ENCODE measurements at places on chromosomes 2 and 18. TPM values are rescaled to one million over a fixed set of nuclear protein-coding genes. Genes with fewer than 3 reads are reported as not detected.

REG1B gene
- not detected for total RNA-seq

BCL11A gene
- total RNA-seq = 0.64 TPM

C2orf66 gene
- 1.2 TPM for total RNA-seq

FAM161A gene
- 3.5 TPM for total RNA-seq

BCL2 gene
- 41.3 TPM for total RNA-seq

LGALSL gene
- 16.7 TPM for total RNA-seq

IL18RAP gene
- total RNA-seq = 2.9 TPM

DNA sequence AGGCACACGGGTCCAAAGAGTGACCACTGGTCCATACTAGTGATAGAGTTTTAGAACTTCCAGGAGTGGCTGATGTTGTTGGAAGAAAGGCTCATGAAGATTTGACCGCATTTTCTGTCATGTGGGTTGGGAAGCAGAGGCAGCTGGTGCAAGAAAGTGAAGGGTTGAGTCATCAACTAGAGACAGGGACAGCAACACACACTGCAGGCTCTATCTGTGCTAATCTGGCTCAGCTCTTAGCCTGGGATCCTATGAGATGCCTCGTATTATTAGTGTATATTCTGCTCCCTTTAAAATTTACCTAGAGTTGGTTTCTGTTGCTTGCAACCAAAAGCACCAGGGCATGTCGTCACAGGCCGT lies 2.5 kb upstream of the SH3RF3 start:
- no peak for DNase-seq

GRCh38 chr18:26298107-26298506 lies 71.9 kb downstream of the TAF4B start:
- no peak for DNase-seq

GRCh38 chr2:29325544-29325943 lies 210.3 kb downstream of the CLIP4 start:
- DNase-seq = no peak

GRCh38 chr18:78241535-78242253 lies 737.9 kb upstream of the SALL3 start:
- no peak for DNase-seq

DNA sequence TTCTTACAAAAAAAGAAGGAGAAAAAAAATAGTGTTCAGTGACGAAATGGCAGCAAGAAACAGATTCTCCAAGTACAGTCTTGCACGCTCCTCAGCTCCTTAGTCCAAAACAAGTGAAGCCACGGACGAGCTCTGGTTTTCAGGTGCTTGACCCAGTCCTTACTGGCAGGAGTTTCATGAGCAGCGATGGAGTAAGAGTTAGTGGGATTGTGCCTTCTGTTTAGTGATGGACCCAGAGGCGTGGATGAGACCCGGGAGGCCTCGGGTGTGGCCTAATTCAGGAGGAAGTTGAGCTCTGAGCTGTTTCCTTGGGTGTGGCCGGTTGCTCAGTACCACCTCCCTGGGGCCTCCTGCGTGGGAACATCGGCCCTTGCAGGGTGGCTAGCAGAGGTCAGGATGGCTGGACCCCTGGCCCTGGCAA lies 52.0 kb downstream of the KIF5C start:
- no peak for DNase-seq

DNA sequence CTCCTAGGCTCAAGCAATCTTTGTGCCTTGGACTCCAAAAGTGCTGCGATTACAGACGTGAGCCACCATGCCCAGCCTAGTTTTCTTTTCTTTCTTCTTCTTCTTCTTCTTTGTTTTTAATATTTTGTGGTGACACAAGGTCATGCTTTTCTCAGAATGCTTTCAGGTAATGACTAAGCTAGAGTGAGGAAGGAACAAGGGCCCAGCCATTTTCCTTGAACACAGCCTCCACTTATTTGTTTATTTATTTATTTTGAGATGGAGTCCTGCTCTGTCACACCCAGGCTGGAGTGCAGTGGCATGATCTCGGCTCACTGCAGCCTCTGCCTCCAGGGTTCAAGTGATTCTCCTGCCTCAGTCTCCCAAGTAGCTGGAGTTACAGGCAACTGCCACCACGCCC lies 74.3 kb upstream of the ST3GAL5 start:
- DNase-seq = no peak

- no peak for DNase-seq
These were observed 1257.4 kb upstream of the ZEB2 start for GRCh38 chr2:145777297-145777696.

GRCh38 chr2:2926009-2926857 lies 451.4 kb downstream of the EIPR1 start:
- no peak for DNase-seq

- no peak for DNase-seq
These were observed 1665.2 kb downstream of the SUCLG1 start for GRCh38 chr2:82793711-82794435.

DNA sequence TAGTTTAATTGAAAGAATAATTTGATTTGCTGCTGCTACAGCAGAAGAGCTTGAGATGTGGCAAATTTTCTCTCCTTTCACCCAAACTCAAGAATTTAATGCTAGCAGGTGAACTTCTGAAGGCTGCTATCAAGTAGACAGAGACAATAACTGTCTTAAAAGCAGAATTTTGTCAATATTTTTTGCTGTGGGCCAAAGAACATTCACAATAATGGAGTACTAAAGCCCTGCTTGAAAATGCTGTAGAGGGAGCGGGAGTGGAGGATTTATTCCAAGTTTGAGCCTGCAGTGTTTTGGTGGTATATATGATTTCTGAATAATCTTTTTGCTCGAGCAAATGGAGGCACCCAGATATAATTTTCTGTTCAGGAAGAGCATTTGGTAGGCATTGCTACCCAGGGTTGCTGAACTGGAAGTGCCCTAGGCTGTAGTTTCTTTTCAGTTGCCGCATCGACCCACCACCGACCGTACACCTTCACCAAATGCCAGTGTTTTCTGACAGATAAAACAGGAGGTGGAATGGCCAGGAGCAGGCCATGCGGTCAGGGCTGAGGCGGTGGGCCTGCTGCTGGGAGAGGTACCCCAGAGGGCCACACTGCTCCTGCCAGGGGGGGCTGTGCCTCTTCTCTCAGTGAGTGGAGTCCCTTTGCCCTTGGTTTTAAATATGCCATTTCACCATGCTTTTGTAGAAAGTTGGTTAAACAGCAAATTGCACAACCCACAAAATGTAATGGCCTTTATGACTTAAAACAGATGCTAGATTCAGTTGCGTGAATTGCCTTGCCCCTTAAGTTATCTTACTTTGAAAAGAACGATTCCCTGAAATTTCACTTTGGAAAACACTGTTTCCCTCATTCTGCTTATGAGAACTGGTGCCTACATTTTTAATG lies 36.4 kb downstream of the TSHZ1 start:
- no peak for DNase-seq

GRCh38 chr2:172089633-172090032 lies 4.3 kb downstream of the DLX1 start:
- DNase-seq = no peak

DNA sequence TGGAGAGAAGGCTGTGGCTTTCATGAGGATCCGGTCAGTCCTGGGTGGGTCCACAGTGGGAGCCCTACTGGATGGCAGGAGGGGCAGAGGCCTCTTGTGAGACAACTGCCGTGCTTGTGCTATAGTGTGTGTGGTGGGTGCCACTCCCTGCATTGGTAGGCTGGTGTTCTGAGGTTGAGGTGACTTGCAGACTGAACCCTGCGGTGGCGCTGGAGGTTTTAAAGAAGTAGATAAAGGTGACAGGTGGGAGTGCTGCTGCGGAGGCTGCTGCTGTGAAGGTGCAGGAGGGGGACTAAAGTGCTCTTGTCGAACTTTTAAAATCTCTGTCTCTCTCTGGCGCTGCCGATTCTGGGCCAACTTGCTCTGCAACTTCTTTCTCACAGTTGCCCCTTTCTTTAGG lies 29.7 kb downstream of the INO80D start:
- DNase-seq = no peak

GRCh38 chr2:238097988-238098871 lies 1.9 kb upstream of the ESPNL start:
- no peak for DNase-seq

DNA sequence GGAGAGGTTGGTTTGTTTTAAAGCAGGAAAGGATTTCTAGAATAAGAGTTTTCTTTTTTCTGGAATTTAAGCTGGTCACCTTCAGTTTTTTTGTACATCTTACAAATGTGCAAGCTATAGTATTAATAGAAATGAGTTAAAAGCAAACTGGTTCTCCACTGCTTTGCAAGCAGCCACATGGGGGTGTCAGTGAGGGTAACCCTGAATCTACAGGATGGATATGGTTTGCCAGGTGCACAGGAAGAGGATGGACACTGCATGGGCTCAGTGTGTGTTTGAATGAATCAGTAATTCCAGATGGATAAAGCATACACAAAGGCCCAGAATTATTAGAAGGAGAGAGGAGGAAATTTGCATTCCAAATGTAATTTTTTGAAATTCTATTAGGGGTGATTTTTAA lies 89.0 kb downstream of the MAPRE2 start:
- DNase-seq = no peak

GRCh38 chr2:120477198-120477597 lies 131.3 kb downstream of the INHBB start:
- DNase-seq = no peak

DNA sequence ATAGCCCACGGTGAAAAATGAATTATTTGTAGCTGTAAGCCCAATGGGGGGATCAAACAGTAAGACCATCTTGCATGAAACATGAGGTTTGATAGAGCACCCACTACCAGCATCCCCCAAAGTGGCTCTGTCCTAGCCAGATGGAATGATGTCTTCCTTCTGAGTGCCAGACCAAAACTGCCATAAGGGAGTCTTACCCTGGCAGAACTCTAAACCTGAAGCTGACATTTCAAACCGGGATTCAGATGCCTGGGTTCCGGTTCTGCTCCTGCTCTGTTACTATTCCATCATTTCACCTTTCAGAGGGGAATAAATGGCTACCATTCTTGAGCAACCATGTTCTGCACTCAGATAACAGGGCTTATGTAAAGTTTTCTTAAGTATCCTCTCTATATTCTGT lies 67.4 kb downstream of the MYO3B start:
- no peak for DNase-seq

- no peak for DNase-seq
These were observed 153.5 kb upstream of the PGAP1 start for GRCh38 chr2:197079832-197080555.

GRCh38 chr18:7307526-7307925 lies 76.6 kb downstream of the LRRC30 start:
- DNase-seq = no peak

DNA sequence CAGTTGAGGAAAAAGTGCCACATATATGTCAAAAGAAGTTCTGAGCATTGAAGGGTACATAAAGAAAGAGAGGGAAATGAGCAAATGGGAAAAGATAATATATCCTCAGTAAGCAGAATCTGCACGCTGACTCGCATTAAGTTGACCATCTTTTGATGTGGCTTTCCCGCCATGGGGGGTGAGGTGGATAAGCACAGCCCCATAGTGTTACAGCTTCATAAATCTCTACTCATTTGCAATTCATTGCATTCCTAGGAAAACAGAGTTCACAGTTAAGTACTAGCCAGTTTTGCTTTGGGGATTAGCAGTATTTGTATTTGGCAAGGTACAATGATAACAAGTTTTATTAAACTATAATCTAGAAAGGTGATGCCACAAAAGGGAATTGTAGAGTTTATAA lies 814.2 kb downstream of the LRP1B start:
- no peak for DNase-seq

DNA sequence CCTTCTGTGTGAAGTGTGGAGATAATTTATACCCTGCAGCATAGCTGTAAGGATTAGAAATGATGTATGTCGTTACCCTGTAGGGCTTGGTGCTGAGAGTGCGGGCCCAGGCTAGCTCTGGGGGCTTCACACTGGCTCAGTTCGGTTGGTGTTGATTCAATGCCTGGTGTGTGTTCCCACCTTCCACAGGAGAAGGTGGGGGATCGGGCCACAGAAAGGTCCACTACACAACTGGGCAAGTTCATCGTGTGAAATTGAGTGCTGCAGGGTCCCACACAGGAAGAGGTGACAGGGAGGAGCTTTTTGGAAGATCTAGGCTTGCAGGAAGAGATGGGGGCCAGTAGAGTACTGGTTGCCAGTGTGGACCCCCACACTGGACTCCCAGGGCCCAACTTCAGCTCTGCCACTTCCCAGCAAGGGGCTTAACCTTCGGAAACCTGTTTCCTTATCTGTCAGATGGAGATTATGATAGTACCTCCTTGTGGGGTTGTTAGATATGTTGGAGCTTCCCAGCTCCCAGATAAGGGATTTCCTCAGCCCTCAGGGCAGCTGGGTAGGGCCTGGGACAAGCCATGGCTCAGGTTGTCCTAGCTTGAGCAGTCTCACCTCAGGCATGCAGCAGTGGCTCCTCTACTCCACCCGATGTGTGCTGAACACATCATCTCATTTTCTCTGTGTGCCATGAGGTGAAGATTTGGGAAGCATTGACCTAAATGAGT lies 71.5 kb downstream of the TMEM247 start:
- DNase-seq = no peak

DNA sequence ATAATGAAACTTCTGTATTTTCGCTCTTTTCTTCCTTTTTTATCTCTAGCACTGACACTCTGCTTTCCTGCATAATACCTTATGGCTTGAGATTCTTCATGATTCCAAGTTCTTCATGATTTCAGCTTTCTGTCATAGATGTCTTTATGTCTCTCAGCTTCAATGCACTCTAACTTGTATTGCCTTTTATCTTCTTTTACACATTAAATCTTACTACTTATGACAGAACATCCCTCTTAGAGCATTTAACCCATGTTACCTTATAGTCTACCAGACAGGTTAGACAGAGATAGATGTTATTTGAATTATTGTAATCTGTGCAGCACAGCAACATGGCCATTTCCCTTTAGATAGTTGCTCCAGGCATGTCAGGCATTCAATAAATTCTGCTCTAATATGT lies 1475.7 kb upstream of the TMEFF2 start:
- no peak for DNase-seq

GRCh38 chr2:203437511-203437910 lies 97.6 kb downstream of the RAPH1 start:
- no peak for DNase-seq

DNA sequence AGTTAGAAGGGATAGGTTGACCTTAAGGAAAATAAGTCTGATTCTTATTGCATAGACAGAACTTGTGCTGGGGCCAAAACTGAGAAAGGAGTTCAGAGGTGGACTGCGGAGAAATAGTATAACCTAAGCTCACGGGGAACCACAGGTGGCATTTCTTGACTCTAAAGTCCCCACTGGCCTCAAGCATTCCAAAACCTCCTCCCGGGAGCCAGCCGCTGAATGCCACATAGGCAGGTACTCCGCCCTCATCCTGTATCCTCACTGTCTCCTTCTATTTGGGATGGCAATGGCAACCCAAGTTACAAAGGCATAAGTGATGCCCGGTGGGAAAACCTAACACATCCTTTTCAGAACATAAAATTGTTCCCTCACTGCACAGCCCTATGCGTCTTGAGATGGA lies 173.0 kb downstream of the SP3 start:
- no peak for DNase-seq

DNA sequence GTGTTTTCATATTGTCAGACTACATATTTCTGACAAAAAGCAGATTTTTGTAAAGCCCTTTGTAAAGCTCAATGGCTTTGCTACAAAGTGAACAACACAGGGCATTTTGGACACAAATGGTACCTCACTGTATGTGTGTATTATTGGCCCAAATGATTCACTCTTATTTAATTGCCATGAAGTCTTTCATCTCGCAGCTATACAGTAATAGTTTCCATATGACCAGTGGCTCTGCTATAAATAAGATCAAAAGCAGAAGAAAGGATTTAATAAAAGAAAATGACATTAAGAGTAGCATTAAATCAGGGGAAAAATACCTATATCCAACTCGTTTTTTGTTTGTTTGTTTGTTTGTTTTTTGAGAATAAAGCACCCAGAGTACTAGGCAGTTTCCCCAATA lies 284.0 kb upstream of the CCDC68 start:
- no peak for DNase-seq

- DNase-seq = no peak
These were observed 92.2 kb downstream of the TEX51 start for GRCh38 chr2:126990605-126991532.

- DNase-seq = no peak
These were observed 97.2 kb downstream of the VAPA start for GRCh38 chr18:10011061-10011460.
